SJCRH30 (cell line): ENCODE measurements at places on chromosomes 16 and 17. TPM values are rescaled to one million over a fixed set of nuclear protein-coding genes. Genes with fewer than 3 reads are reported as not detected.

GRCh38 chr17:4973256-4974114 lies 5.9 kb upstream of the SPAG7 start:
- no peak overlapping the region for H3K27ac ChIP-seq
- H3K4me1 ChIP-seq = no peaks in the 10 kb centered on the region
- no peak for DNase-seq
- no peaks in the 10 kb centered on the region for H3K36me3 ChIP-seq
- no peak overlapping the region for H3K4me3 ChIP-seq

GRCh38 chr16:61836804-61837393 lies 199.3 kb downstream of the CDH8 start:
- H3K27ac ChIP-seq = no peak overlapping the region
- no peaks in the 10 kb centered on the region for H3K4me1 ChIP-seq
- no peak for DNase-seq
- no peaks in the 10 kb centered on the region for H3K27me3 ChIP-seq
- H3K36me3 ChIP-seq = no peaks in the 10 kb centered on the region

DNA sequence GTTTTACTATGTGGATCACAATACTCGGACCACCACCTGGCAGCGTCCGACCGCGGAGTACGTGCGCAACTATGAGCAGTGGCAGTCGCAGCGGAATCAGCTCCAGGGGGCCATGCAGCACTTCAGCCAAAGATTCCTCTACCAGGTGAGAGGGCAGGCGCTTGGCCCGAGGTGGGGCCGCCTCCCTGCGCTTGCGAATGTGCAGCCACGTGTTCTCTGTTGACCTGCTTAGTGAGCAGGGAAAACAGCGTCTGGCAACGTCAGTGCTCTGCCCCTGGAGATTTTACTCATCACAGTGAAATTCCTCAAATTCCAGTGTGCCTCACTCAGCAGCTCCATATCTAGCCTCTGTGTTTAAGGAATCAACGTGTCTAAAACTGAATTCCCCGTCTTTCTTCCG lies 33.4 kb upstream of the CLEC18A start:
- DNase-seq = peak; percentile 24
- H3K4me3 ChIP-seq = peak overlapping the region; percentile 42
- H3K36me3 ChIP-seq = no peaks in the 10 kb centered on the region
- H3K4me1 ChIP-seq = peaks cover 8% of the 10 kb centered on the region
- peak overlapping the region; percentile 32 for H3K27ac ChIP-seq
- H3K27me3 ChIP-seq = no peaks in the 10 kb centered on the region

TMEM98 gene
- 68.6 and 71.8 TPM in 2 replicates for total RNA-seq

TMC5 gene
- not detected in 2 replicates for total RNA-seq
